Upper lobe of right lung (tissue), 1 donor: ENCODE measurements at places on chromosomes 5 and 9.

GRCh38 chr5:172881691-172882370, 47.8 kb downstream of the ERGIC1 start:
- peak; percentile 81 for DNase-seq

DNA sequence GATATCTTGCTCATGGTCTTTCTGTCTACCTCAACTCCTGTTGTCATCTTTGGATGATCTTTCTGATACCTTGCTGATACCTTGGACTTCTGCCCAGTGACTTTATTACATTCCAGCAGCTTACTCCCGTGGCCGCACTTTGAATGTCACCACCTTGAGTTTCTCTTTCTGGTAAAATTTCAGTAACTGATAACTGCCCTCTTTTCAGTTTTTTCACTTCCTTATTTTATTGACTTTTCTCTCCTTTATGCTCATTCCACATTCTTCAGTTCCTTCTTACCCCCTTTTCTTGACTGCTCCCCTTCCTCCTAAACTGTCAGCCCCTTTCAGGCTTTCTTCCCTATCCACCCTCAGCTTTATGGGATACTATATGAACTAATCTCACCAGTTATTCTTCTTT, 7.0 kb upstream of the FBXO4 start:
- no peak for DNase-seq

GRCh38 chr5:154795235-154795596, 40.0 kb downstream of the LARP1 start:
- no peak for DNase-seq

GRCh38 chr9:92263131-92263530, 30.4 kb downstream of the IARS1 start:
- DNase-seq, result no peak

- DNase-seq, result no peak
Observed at GRCh38 chr9:71690063-71690688, 78.1 kb downstream of the CEMIP2 start.

DNA sequence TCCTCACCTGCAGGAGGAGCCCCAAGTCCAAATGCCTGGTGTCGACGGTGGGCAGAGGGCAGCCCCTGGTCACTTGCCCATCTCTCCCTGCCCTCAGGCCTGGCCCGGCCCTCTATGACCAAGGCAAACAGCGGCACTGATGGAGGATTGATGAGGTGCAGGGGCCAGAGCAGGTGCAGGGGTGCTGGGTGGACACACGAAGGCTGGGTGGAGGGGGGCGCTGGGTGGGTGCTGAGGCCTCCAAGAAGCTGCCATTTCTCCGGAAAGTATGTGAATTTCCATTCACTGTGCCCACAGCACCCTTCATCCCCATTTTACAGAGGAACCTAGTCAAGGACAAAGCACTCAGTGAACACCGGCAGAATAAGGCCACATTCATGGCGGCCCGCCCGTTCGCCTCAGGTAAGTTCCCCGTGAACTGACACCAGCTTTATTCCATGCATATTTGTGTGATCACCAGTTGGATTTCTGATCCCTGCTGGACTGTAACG, 143.8 kb upstream of the PPP1R26 start:
- DNase-seq, result peak; percentile 50

- no peak for DNase-seq
Observed at GRCh38 chr5:79547429-79547822, 33.5 kb upstream of the HOMER1 start.

DNA sequence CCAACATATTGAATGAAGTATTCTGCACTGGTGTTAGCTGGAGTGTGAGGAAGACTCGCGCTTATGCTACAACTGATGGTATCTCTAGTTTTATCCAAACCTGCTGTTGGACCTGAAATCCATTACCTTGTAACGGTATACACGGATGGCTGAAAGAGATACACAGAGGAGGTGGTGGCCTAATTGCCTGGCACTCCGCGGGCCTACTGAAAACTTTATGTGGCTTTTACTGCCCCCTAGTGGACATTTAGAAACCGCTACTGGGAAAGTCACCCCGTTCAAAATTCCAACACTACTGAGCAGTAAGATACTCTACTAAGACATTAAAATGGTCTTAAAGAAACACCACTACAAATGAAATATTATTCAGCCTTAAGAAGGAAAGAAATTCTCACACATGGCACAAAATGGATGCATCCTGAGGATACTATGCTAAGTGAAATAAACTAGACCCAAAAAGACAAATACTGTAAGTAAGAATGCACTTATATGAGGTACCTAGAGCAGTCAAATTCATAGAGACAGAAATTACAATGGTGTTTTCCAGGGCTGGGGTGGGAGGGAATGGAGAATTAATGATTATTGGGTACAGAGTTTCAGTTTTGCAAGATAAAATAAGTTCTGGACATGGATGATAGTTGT, 100.4 kb downstream of the TTLL11 start:
- no peak for DNase-seq

- no peak for DNase-seq
Observed at GRCh38 chr5:161007879-161008278, 155.9 kb upstream of the ATP10B start.

DNA sequence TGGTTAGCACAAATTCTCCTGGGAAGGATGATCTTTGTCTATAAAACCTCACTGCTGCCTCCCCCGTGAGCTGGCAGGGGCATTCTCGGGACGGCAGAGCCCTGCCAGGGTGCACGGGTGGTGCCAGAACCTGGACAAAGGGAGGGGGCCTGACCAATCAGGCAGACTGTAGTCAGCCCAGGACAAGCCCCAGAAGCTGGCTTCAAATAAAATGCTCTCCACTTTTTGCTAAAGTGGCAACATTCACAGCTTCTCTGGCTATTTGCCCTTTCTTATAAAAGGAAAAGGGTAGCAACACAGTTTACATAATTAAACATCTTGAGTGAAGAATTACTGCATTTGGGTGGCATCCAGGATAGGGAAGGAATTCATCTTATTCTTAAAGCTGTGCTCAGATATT, 14.4 kb downstream of the IL9 start:
- no peak for DNase-seq

DNA sequence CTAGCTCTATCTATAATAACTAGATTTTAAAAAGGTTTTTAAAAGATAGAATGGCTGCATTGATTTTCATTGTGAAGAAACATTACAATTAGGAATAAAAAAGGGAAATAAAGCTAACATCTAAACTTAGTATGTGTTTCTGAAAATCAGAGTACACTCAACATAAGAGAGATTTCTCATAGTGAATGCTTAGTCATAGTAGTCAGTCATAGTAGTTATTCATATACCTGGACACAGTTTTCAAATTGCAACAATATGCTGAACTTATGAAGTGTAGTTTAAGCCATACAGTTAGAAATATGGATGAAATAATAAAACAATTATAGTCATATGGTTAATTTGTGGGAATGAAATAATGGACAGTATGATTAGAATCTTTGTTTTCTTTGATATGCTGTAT, 273.0 kb upstream of the CTNND2 start:
- no peak for DNase-seq

DNA sequence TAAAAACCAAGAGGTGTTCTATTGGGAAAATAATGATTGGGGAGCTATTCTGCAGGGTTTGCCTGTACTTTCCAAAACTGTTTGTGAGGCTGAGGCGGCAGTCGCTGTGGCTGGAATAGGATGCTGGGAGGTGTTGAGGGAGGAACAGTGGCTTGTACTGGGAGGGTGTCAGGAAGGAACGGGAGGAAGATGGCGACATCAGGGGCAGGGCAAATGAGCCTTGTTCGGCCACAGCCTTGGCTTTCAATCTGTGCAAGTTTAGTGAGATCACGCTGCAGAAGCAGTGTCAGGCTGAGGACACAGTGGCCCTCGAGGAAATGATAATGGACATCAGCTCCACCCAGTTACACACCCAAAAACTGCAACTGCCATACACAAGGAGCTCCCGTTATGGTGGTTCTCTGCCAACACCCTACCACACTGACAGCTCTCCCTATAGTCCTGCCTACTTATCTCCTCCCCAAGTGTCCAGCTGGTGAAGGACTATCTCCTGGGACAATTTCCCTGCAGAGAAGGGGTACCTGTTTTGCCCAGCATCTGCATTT, 27.3 kb downstream of the KIF2A start:
- DNase-seq, result no peak

DNA sequence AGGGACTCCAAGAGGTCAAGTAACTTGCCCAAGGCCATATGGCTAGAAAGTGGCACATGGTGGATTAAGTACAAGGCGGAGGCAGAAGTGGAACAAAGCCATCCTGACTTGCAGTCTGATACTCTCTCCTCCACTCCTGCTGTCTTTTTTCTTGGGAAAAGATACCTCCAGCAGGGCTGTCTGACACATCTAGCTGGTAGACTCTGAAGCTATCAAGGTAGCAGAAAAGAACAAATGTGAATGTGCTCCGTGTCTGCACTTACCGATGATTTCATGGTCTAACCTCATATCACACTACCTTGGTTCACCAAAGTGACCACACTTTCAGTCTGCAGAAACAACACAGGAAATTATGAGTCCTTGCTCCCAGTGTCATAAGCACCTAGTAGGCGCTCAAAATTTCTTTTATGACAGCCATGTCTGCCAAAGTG, 284.8 kb downstream of the CRB2 start:
- DNase-seq, result no peak

DNA sequence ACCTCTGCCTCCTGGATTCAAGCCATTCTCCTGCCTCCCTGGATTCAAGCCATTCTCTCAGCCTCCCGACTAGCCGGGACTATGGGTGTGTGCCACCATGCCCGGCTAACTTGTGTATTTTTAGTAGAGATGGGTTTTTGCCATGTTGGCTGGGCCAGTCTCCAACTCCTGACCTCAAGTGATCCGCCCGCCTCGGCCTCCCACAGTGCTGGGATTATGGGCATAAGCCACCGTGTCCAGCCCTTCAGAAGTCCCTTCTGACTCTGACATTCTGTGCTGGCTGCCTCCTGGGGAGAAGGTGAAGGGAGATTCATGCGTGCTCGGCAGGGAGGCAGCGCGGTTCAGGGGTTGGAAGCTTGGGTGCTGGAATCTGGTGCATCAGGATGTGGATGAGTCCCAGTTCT, 28.8 kb downstream of the PRRX2 start:
- no peak for DNase-seq

- no peak for DNase-seq
Observed at GRCh38 chr9:136979769-136980587, 2.7 kb downstream of the PTGDS start.

DNA sequence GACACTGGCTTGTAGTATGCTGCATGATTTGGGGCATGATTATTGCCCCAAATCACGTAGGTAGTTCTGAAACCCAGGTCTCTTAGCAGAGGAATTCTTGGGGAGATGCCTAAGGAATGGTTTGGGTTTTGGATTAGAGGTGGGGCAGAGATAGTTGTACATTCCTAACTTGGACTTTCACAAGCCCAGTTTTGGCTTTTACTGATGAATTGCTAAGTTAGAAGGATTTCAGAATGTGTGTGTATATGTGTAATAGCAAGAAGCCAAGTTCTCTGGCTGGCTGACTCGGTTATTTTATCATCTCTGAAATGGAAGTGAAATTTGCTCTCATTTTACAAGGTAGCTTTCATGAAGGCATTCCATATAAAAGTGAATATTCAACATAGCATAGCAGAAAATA, 23.8 kb upstream of the ZNF131 start:
- DNase-seq, result no peak

GRCh38 chr5:157253547-157253946, 12.4 kb upstream of the CYFIP2 start:
- no peak for DNase-seq

- DNase-seq, result no peak
Observed at GRCh38 chr5:81081461-81081835, 121.3 kb downstream of the RASGRF2 start.

DNA sequence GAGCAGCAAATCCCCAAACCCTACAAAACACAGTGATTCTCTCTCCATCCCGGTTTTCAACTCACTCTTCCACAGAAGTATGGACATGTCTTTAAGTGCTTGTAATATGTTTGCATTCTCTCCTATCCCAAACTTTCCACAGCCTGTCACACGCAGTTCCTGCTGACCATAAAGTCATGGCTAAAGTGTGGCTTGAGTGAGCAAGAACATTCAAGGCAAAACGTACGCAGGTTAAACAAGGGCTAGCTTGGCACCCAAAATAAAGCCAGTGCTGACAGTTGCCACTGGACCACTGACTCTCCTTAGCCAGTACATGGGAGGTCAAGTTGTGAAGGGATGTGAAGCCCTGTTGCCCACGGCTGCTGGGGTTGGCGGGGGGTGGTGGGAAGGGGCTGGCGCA, 211.1 kb upstream of the IRX1 start:
- no peak for DNase-seq

- no peak for DNase-seq
Observed at GRCh38 chr9:121604242-121604641, 47.2 kb upstream of the DAB2IP start.

DNA sequence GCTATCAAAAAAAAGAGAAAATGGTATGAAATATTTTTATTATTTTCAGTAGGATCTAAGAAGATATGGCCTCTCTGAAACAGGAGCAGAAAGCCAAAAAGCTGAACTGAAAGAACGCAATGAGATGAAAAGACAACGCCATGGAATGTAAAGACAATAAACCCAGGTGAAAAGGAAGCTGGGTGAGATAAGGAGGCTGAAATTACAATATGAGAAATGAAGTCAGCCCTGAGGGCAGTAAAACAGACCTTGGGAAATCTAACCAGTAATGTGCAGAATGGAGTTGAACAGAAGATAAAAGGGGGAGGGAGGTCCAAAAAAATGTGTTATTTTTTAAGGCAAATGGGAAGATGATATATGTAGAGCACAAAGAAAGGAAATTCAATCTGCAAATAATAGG, 265.3 kb downstream of the ENC1 start:
- no peak for DNase-seq

GRCh38 chr5:73370095-73370494, 78.5 kb downstream of the FOXD1 start:
- DNase-seq, result no peak

GRCh38 chr9:93236541-93237206, 52.7 kb downstream of the WNK2 start:
- DNase-seq, result no peak
